ENCODE measurements at places on chromosomes 3 and 15. TPM values are rescaled to one million over a fixed set of nuclear protein-coding genes. Genes with fewer than 3 reads are reported as not detected.

Gene LEO1
- total RNA-seq: 27.3 TPM

Gene GOLGA8R
- 0.56 TPM for total RNA-seq

Gene SEMA7A
- 68.4 TPM for total RNA-seq

Gene TSPAN3
- total RNA-seq: 28.9 TPM

Gene APOD
- 0.59 TPM for total RNA-seq

Gene SNX33
- total RNA-seq: 3.2 TPM

Gene VWA5B2
- total RNA-seq: not detected

Gene MFSD1
- 11.9 TPM for total RNA-seq

Gene THPO
- not detected for total RNA-seq

Gene ARGFX
- total RNA-seq: not detected

Gene CYP1A2
- total RNA-seq: not detected

Gene SKOR1
- 0.12 TPM for total RNA-seq

Gene ISLR
- total RNA-seq: not detected

Gene CLRN1
- total RNA-seq: not detected

Gene LMAN1L
- not detected for total RNA-seq

Gene CAND2
- total RNA-seq: 1.2 TPM

Gene ANKRD63
- not detected for total RNA-seq

Gene MEX3B
- 0.82 TPM for total RNA-seq

Gene APBA2
- 6.4 TPM for total RNA-seq

Gene FRG2C
- total RNA-seq: not detected

Gene TGM4
- total RNA-seq: not detected

Gene MYLK
- 0.17 TPM for total RNA-seq

Gene PTPRG
- 0.10 TPM for total RNA-seq

Gene NR2F2
- not detected for total RNA-seq

Gene CADPS
- not detected for total RNA-seq

Gene COL6A6
- not detected for total RNA-seq

Gene MCF2L2
- total RNA-seq: 4.7 TPM

Data from activated CD4-positive, alpha-beta memory T cell treated with anti-CD3 and anti-CD28 coated beads for 36 hours (primary cell).